Left hindlimb (tissue), 1 donor: ENCODE measurements at places on chromosomes 7 and 10.

DNA sequence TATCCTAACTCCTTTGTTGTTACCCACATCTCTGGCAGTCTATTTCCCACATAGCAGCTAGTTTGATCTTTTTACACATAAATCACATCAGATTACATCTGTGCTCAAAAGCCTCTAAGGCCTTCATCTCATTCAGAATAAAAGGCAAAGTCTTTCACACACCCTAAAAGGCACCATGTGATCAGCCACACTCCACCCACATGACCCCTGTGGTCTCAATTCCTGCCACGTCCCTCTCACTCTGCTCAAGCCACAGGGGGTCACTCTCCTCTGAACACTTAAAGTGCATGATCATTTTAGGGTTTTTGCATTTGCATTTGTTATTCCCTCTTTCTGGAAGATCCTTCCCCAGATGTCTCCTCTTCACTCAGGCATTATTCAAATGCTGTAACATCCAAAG, 30.8 kb downstream of the ELAPOR2 start:
- DNase-seq, result no peak

DNA sequence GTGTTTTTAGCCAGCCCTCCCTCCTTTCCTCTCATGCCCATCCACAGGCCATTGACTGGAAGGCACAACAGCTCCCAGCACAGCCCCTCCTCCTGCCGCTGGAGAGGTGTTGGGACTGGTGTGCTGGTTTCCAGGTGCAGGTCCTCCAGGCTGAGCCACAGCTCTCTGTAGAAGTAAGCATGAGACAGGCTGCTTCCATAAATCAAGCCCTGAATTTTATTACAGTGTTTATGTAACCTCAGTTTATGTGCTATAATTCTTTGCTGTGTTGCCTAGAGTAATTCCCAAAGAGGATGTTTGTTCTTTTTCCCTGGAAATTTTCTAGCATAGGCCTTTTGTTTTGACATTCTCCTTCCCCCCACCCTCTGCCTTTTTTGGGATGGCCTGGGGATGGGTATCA, 445.8 kb downstream of the AUTS2 start:
- DNase-seq, result no peak

- DNase-seq, result no peak
These were observed 42.0 kb downstream of the GPRIN2 start for GRCh38 chr10:46514431-46514861.

- no peak for DNase-seq
These were observed 123.9 kb downstream of the CREB5 start for GRCh38 chr7:28536259-28536658.

- DNase-seq, result no peak
These were observed 811.5 kb downstream of the LRMDA start for GRCh38 chr10:76242956-76243355.

- peak; percentile 74 for DNase-seq
These were observed 15.6 kb downstream of the ELN start for GRCh38 chr7:74043523-74043951.

- no peak for DNase-seq
These were observed 219.8 kb downstream of the CHCHD3 start for GRCh38 chr7:132861940-132862554.

DNA sequence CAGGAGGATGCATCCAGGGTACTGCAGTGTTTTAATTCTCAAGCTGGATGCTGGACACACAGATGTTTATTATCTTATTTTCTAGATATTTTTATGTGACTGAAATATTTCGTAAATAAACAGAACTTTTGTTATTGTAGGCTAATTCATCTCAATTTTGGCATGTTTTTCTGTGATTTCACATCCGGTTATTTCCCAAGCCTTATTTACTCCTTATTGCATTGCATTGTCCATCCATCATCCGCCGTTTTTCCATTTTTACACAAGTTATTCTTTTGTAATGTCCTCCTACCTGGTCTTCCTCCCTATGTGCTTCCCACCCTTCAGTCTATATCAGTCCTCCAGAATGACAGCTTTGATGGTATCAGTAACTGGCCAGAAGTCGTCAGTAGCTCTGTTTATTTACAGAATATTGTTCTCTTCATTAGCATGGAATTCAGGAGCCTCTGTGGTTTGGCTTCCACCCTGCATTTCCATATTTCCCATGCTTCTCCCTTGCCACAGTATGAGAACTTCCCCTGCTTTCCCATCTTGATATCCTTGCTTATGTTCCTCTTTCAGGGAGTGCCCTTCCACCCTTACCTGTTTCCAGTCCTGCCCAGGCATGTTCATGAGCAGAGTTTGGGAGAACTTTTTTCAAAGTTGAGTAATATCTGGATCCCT, 16.1 kb downstream of the GNAI1 start:
- DNase-seq, result no peak

GRCh38 chr10:130495116-130495862, 359.1 kb downstream of the GLRX3 start:
- DNase-seq, result no peak

- DNase-seq, result no peak
These were observed 20.8 kb upstream of the SLC26A5 start for GRCh38 chr7:103466814-103467213.

DNA sequence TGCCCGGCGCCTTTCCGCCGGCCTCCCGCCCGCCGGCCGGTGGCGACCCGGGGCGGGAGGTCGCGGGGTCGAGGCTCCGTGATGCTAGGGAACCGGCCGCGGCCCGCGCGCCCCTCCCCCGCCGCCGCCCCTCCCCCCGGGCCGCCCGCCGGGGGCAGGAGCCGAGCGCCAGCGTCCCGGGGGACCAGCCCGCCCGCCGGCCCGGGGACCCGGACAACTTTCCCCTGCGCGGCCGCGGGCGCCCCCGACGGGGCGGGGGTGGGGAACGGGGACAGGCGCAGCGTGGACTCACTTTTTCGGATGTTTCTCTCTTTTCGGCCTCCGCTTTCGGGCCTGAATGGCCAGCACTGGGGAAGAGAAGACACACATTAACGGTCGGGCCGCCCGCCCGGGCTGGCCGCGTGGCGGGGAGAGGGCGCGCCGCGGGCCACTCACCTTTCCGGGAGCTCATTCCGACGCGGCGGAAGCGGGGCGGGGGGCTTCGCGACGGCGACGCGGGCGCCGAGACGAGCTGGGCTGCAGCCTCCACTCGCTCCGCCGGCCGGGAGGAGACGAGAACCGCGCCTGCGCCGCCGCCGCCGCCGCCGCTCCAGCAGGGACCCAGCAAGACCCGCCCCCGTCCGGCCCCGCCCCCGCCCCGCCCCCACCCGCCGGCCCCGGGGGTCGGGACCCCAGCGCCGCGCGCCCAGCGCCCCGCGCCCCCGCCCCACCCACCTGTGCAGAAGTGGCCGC, at the start of gene SRPK2:
SRPK2 (minus strand) TSS at position 566 of the 732 bp plus-strand sequence.
- peak; percentile 88 for DNase-seq

DNA sequence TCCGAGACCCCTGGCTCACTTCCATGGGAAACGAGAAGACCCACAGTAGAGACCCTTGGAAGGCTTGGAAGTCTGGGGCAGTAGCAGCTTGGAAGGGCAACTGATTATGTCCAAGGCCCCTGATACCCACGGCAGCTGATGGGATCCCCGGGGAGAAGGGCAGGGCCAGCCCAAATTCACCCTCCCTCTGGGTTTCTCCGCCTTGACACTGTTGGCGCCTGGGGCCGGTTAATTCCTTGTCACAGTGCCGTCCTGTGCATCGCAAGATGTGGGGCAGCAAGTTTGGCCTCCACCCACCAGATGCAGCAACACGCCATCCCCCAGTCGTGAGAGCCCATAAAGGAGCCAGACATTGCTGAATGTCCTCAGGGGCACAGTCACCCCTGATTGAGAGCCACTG, 89.2 kb downstream of the RGS10 start:
- DNase-seq, result no peak

DNA sequence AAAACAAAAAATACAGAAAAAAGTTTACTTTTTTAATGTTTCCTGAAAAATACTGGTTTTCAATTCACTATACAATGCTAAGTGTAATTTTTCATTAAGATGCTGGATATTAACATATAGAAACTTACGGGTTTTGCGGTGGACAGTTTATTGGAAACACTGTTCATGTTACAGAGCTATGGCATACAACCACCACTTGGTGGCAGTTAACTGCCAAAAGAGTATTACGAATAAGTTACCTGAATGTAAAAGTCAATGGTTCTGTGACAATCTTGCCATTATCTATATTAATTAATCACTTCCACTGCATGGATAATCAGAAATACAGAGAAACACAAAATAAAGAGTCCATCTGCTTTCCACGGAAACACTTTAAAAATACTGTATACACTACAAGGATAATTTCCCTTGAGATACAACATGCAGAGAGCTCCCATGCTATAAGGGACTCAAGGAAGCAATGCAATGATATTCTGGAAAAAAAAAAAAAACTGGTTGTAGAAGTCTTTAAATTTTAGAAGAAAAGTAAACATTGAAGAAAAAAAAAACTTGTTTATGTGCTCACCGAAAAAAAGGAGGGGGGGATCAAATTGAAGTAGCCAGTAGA, 97.0 kb downstream of the TPK1 start:
- DNase-seq, result no peak

DNA sequence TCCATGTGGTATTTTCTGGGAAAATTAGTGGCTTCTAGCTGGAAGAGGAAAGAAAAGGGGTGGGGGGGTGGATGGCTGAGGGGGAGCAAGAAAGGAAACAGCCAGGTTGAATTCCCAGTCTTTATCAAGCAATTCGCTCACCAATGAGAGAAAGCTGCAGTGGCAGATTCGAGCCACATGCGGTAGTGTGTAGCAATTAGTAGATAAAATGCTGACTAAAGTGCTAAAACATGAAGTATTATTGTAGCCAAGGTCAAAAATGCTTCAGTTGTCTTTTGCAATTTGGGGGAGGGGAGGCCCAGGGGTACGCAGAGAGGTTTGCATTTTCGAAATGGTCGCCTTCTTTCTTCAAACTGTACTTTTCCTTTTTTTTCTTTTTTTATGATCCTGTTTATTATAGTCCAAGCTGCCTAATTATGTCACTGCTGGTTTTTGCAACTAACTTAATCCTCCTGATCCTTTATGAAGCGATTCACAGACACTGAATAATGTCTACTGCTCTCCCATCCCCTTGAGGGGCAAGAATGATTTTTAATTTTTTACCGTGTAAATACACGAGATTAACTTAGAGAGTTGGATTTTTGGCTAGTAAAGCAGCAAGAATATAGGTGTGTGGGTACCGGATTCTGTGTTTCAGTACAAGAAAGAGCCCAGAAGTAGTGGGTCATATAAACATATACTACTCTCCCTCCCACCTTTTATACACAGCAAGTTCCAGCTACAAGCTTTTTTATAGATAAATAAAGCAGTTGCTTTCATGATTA, 3.6 kb upstream of the ARID5B start:
- DNase-seq, result peak; percentile 58

GRCh38 chr10:35912615-35913569, 270.8 kb upstream of the FZD8 start:
- DNase-seq, result no peak

GRCh38 chr7:74093671-74094223, 10.1 kb downstream of the LIMK1 start:
- no peak for DNase-seq

- DNase-seq, result no peak
These were observed 9.8 kb downstream of the PTPRZ1 start for GRCh38 chr7:121882731-121883130.

GRCh38 chr10:126375299-126375698, 13.0 kb downstream of the ADAM12 start:
- DNase-seq, result no peak

DNA sequence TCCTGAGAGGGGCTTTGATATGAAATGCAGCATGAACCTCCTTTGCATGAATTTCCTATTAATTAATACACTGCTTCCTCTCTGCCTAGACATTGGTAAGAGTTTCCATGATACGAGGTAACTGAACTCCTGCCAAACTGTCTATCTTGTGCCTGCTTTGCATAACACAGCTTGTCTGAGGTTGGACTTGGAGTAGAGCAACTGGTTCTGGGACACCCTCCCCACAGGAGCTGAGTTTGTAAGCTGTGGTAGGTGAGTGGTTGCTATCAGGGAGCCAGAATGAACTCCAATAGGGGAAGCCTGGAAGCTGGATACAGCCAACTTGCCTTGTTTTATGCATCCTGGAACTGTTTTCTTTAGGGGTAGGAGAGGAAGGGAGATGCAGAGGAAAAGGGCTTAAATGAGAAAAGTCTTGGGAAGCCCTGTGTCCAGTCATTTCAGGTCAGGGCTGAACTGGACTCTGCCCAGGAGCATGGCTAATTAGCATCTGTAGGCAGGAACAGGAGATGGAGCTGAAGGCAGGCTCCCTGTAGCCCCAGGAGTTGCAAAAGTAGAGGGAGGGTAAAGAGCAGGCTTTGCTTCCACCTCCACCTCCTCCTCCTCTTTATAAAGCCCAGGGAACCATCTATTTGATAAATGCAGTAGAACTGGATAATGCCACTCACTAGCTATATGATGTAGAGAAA, 73.2 kb upstream of the GPR158 start:
- no peak for DNase-seq

DNA sequence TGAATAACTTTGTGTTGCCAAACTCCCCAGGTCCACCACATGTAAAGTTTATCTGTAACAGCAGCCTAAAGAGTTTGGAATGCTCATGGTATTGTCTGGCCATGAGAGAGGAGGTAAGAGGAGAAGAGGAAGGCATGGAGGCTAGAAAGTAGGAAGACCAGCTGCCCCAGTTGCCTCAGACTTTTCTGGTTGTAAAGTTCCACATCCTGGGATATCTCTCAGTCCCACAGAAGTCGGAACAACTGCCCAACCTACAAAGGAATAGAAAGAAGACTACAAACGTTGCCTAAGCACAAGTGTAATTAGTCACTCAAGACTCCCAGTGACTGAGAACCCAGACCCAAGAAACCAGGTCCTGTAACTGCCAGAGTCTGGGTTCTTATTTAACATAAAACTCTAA, 47.3 kb downstream of the CREB3L2 start:
- DNase-seq, result no peak

DNA sequence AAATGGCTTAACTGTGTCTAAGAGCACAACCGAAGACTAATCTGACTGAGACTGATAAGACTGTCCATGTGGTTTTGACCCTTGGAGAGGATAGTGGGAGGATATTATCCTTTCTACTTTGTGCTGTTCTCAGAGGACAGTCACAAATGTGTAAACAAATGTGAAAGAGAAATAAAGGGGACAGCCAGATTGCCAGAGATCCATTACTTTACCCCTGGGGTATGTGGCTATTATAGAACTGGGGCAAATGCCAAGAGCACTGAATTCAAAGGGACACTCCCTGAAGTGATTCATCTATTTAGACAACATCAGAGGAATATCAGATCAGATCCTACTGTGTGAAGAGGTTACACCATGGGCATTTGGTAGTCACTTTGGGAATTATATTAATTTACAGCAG, 154.7 kb downstream of the RNLS start:
- DNase-seq, result no peak

GRCh38 chr7:143322760-143323633, 7.1 kb downstream of the CLCN1 start:
- DNase-seq, result peak; percentile 43

DNA sequence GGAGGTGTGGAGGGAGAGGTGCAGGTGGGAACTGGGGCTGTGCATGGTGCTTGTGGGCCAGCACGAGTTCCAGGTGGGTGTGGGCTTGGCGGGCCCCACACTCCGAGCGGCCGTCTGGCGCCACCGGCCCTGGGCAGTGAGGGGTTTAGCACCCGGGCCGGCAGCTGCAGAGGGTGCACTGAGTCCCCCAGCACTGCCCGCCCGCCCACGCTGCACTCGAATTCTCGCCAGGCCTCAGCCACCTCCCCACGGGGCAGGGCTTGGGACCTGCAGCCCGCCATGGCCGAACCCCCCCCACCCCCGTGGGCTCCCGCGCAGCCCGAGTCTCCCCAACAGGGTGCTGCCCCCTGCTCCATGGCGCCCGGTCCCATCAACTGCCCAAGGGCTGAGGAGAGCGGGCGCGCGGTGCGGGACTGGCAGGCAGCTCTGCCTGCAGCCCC, 810.2 kb downstream of the PCDH15 start:
- no peak for DNase-seq

GRCh38 chr7:31192986-31193385, 140.9 kb downstream of the ADCYAP1R1 start:
- DNase-seq, result peak; percentile 68

GRCh38 chr10:86225103-86225782, 141.4 kb downstream of the GRID1 start:
- DNase-seq, result no peak
